ENCODE measurements at places on chromosomes 4 and X.

DNA sequence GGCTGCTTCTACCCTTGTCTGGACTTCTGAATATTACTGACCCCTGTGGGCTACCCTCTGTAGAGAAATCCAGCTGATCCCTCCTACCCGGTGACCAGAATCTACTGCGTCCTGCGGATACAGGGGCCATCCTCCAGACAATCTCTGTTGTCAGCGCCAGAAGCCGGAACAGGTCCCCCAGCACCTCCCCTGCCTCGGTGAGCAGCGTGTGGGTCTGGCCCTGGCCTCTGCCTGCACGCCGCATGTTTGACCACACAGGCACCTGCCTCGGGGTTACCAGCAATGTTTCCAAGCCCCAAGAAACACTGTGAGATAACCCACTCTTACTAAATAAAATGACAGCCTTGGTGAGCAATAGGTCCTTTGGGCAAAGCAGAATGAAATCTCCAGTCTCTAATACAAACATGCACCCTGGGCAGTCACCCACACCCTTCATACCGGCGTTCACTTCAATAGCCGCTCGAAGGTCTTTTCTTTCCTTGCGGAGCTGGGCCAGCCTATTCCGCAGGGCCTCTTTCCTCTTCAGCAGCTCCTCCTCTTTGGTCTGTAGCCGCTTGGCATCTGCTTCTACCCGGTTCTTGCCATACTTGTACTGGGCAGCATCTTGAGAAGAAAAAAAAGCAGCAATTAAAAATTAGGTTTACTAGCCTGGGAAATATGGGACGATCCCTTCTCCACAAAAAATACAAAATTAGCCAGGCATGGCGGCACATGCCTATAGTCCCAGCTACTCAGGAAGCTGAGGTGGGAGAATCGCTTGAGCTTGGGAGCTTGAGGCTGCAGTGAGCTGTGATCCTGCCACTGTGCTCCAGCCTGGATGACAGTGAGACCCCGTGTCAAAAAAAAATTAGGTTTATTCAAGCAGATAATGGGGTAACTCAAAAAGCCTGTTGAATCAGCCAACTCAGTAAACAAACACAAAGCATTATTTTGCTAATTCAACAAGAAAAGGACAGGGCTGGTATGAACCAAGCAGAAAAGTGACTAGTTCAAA, 165.1 kb downstream of the AFAP1 start:
- DNase-seq, result no peak

DNA sequence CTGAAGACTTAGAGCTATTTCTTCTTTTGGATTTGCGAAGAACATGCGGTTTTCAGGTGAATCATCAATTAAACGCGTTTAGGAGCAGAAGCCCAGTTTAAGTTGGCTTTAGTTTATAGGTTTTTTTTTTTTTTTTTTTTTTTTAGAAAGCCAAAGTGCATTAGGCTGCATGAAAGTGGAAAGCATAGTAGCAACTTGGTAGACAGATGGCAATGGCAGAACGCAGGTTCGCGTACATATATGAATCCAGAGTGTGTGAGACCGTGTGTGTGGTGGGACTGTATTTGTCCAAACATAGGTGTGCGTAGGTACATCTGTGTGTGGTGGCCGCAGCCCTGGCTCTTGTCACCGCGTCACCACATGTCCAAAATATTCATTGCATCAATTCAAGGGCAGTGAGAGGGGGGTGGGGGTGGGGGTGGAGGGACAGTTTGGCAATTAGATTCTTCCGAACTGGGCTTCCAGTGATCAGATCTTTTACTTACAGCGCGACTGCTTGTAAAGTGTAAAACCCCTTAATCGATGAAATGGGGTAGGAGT, 901 bp downstream of the JADE1 start:
- DNase-seq, result no peak

DNA sequence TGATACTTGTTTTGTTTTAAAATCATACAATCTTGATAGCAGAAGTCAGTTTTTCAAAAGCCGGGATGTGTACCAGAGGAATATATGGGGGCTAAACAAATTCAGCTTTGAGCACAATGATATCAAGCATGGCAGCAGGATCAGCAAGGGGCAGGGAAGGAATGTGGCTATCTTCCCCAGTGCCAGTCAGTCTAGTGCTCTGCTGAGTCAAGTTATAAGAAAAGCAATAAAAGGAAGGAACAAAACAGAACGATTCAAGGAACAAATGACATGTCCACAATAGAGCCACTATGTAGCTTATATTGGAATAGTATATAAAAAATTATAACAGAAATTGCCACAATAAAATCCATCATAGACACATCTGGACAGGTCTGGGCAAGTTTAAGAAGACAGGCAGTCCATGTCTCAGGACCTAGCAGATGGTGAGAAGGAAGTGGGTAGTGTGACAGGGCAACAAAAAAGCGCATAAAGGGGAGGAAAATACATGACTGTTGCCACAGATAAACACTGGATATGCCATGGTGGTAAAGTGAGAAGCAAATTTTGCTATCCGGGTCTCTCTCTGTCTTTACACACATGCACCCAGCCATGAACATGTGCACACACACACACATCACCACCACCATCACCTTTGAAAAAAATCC, 518.2 kb upstream of the HTR2C start:
- DNase-seq, result no peak

DNA sequence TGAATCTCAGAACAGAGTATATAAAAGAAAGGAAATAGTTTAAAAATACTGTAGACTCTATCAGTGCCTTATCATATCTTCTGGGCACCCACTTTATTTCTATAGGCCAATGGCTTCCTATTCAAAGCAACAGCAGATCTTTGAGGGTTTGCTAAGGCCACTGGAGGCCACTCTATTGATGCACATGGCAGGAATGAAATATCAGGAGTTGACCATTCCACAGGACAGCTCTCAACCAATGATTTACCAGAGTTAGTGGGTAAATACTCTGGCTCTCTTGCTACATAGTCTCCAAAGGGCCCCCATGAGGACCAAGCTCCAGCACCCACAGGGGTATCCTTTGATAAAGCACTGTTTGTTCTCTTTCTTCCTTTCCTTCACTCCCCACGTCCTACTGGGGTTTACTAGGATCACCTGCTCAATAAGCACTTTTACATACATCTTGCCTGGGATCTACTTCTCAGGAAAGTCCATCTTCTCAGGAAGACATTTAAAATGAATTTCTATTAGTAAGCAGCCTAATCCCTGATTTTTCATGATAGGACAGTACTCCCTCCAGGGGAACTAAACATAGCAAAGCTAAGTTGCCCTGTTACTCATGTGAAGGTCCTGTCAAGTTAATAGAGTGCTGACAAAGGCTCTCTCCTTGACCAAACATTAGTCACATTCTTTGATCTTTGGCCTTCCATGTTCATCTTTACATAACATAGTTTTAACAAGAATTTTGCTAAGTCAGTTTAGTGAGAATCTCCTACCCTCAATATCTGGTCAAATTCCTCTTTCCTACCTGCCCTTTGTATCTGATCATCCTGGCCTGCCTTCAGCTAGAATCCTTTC, 459.7 kb downstream of the GRXCR1 start:
- no peak for DNase-seq

DNA sequence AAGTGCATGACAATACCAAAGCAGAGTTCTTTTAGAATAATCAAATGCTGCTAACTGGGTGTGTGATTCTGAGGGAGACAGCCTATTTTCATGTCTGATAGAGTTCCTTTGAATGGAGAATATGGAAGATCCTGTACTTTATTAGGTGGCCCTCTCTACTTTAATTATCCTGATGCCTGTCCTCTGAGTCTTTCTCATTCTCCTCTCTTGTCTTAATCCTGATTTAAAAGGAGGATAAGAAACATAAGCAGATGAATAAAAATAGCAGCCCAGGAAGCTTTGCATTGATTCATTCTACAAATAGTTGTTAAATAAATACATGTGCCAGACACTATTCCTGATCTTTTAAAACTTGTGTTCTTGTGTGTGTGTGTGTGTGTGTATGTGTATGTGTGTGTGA, 387.3 kb downstream of the SPRY1 start:
- DNase-seq, result no peak

- DNase-seq, result no peak
Measured at GRCh38 chr4:140078366-140078765, 75.6 kb downstream of the MAML3 start.

Measured in AG09319 (cell line).